ENCODE measurements at places on chromosomes 4 and X. TPM values are rescaled to one million over a fixed set of nuclear protein-coding genes. Genes with fewer than 3 reads are reported as not detected.
A peak's percentile ranks its signal among the peaks of the same experiment; 100 is the strongest.

DNA sequence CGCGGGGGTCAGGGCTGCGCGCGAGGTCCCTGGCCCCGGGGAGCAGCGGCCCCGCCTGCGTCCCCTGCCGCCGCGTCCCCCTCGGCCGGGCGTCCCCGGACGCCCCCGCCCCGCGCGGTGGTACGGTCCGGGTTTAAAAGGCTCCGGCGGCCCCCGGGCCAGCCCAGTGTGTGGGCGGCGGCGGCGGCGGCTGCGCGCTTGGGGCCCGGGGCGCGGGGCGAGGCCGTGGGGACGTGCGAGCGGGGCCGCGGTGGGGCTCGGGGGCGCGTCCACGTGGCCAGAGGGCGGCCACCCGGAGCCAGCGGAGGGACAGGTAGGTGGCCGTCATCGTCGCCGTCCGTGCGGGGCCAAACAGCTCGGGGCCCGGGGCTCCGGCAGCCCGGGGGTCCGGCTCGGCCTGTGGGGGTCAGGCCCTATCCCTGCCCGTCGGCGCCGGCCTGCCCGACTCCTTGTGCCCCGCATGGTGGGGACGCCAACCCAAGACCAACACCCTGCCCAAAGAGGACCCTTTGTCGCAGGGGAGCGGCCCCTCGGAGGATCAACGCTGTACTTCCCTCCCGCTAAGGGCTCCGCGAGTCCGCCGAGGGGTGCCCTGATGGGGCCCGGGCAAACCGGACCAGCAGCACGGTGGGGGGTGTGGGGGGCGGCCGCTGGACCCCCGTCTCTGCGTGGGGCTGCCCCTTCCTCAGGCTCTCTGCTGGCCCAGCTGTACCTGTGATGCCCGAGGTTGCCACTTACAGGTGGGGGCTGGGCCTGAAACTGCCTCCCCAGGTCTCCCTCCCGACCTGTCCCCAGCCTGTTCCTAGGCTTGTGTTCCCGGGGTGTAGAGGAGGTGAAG, at the start of gene PLXNA3:
Gene PLXNA3, plus strand, starts transcription at position 166 of the 838 bp plus-strand sequence. CDS start 1,903 bp downstream, outside the sequence.
- DNase-seq = peak; percentile 45

GRCh38 chr4:166290426-166290825, 417.4 kb downstream of the TLL1 start:
- DNase-seq = no peak

Gene BRS3
- not detected for polyA plus RNA-seq

DNA sequence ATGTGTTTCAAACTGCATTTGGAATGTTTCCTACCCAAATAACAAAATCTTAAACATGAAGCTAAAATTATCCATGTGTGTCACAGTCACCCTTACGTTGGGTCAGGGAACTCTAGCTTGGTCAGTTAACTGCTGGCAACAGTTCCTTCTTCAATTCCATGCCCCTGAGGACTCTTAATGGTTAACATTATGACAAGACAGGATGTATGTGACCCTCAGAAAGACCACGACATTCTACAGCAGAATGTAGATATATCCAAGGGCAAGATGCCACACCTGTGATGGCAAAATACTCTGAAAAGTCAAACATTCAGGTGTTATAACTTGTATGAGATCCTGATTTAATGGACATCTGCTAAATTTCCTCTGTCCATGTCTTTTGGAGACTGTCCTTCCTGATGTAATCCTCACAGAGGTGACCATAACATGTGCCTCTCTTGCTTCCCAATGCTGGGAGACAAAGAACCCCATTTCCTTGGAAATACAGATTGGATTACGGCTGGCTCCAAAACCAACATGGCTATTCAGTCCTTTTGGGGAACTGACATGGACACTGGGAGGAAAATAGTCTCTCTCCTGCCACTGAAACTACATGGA, 39.1 kb downstream of the YTHDC1 start:
- DNase-seq = no peak

Gene EIF1AX
- polyA plus RNA-seq = 67.3 TPM

- no peak for DNase-seq
Measured at GRCh38 chr4:147059064-147059731, 113.5 kb upstream of the TTC29 start.

DNA sequence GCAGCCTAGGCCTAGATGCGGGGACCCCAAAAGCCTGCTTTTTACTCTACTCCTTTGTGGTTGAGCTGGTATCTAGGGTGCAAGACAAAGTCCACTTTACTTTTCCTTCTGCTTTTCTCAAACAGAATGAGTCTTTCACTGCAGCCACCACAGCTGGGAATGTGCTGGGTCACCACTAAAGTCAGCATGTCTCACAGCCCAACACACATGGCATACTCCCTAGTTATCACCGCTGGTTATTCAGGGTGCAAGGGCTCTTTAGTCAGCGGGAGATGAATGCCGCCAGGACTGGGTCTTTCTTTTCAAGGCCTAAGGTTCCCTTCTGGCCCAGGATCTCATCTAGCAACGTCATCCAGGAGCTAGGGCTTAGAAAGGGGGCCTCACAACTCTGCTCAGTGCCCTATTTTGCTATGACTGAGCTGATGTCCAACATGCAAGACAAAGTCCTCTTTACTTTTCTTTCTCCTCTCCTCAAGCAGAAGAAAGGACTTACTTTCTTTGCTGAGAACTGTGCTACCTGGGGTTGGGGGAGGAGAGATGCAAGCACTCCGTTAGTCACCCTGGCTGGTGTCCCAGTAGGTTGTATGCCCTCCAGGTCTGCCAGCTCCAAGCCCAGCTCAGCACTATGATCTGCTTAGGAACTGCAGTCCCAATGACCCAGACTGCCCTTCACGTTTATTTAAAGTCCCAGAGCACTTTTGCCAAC, 22.9 kb upstream of the STPG2 start:
- DNase-seq = no peak

- DNase-seq = no peak
Measured at GRCh38 chrX:120293015-120293414, 18.2 kb downstream of the TMEM255A start.

DNA sequence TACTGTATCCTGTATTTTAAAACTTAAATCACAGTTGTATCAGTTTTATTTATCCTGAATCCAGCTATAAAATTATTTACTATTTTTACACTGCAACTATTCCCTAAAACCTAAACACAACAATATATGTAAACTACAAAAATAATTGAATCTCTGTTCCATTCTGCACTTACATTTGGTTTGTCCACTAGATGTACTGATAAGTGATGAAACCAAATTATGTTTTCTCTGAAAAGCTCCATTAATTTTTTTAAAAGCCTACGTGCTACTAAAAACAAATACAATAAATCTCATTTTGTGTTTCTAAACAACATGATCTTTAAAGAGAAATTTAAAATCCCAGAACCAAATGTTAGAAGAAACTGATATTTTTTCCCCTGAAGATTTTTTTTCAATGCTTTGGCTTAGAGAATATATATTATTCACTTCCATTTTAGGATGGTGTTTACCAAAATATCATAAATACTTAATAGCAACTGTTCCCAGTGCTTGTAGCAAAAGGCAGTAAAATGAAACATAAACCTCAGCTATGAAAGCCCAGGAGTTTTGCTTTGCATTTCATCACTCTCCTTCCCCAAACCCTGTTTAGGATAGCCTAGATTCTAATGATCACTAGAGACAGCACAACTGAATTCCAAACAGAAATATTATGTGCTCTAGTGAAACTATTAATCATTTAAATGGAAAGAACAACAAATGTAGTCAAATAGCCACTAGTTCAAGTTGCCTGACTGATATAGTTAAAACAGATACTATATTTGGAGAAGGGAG, 19.7 kb downstream of the ANTXR2 start:
- no peak for DNase-seq
